ENCODE measurements at places on chromosomes 5 and 9.
A peak's percentile ranks its signal among the peaks of the same experiment; 100 is the strongest.

GRCh38 chr9:83062651-83063527, at the start of gene RASEF:
TSS of gene RASEF (minus strand) at chr9:83063142. CDS start at chr9:83062867, 275 bp downstream.
- DNase-seq, result no peak

- no peak for DNase-seq
Measured at GRCh38 chr9:116450378-116451139, 236.5 kb upstream of the TRIM32 start.

DNA sequence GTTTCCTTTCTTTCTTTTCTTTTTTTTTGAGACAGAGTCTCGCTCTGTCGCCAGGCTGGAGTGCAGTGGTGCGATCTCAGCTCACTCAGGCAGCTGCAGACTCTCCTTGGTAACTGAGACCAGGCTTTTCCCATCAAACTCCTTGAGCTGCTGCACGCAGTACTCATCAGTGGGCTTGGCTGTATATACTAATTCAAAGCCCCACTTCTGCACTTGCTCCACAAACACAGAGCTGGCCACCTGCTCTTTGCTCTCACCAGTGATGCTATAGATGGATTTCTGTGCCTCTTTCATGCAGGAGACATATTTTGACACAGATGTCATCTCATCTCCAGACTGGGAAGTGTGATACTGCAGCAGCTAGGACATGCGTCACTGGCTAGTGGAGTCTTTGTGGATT, 252.7 kb downstream of the AP3B1 start:
- DNase-seq, result no peak

- peak; percentile 48 for DNase-seq
Measured at GRCh38 chr5:148746826-148747535, 79.4 kb upstream of the ADRB2 start.

GRCh38 chr9:99595796-99596195, 225.9 kb upstream of the NR4A3 start:
- no peak for DNase-seq
